ENCODE measurements at places on chromosomes 12 and 14.
A peak's percentile ranks its signal among the peaks of the same experiment; 100 is the strongest.

- DNase-seq = no peak
Measured at GRCh38 chr12:104909761-104910160, 48.3 kb downstream of the SLC41A2 start.

DNA sequence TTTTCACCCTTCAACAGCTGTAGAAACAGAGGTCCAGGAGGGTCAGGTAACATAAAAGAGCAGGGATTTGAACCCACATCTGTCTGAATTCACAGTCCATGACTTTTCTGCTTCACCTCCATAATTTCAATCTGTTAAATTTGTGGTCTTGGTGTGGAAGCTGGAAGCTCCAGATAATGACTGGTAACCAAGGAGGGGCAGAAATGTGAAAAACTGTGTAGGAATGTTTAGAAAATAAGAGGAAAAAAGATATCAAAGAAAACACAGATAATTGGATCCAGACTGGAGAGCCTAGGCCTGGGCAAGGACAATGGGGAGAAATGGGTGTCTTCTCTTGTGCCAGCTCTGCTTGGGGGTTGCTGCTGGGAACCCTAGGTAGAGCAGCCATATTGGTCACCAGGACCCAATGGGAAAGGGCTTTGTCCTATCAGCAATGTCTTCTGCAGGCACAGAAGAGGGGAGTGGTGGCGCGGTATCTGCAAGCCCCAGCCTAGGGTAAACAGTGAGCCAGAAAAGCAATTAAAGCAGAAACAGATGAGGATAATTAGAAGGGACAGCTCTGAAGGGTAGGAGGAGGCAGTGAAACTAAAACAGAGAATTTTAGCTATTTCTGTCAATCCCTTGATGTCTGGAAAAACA is 54.3 kb upstream of the CCDC91 start:
- DNase-seq = no peak

- no peak for DNase-seq
Measured at GRCh38 chr12:51023625-51024382, 2.4 kb downstream of the SLC11A2 start.

DNA sequence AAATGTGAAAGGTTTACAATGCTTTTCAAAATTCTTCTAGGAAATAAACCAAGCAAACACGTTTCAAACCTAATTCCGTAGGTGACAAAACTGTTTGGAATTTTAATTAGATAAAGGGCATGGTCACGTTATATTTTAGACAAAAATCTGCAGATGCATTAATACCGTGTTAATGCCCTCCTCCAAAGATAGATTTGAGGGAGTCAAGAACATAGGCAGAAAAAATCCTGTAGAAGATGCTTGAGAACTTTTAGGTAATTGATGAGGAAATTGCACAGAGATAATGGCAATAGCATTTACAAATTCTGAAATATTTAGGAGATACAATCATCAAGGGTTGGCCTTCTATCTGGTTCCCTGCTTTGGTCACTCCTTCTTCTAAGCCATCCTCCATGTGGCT is 212.6 kb downstream of the TMTC3 start:
- no peak for DNase-seq

GRCh38 chr14:96904201-96904600 is 107.0 kb downstream of the VRK1 start:
- DNase-seq = no peak

DNA sequence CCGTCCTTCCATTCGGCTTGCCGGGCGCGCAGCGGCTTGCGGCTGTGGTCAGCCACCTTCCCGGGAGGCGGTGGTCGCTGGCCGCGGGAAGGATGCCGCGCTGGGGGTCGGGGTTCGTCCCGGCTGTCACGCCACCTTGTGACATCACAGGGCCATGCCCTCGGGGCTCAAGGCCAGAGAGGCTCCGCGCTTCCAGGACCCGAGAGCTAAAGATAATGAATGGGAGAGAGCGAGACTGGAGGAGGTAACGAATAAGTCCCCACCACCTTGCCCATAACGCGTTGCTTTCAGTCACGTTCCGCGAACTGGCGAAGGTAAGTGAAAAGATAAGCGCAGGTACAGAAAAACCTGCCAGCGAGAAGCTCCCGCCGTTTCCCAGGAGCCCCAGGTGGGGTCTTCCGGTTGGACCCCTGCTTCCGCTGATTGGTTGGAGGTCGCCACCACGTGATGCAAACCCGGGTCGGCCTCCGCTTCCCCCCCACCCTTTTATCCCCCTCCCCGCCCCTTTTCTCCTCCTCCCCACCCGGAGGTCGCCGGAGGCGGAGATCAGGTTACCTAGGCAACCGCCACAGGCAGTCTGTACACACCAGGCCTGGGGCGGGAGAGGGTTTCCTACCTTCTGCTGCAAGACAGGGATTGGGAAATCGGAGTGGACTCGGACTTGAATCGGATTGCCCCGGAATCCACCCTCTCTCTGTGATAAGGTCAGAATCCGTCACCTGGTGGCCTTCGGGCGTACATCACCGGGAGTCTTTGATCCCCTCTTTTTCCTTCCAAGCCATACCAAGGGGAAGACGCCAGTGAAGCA is at the start of gene LRRC9:
Gene LRRC9 (plus strand): TSS at position 575 of the 808 bp plus-strand sequence.
- DNase-seq = no peak

DNA sequence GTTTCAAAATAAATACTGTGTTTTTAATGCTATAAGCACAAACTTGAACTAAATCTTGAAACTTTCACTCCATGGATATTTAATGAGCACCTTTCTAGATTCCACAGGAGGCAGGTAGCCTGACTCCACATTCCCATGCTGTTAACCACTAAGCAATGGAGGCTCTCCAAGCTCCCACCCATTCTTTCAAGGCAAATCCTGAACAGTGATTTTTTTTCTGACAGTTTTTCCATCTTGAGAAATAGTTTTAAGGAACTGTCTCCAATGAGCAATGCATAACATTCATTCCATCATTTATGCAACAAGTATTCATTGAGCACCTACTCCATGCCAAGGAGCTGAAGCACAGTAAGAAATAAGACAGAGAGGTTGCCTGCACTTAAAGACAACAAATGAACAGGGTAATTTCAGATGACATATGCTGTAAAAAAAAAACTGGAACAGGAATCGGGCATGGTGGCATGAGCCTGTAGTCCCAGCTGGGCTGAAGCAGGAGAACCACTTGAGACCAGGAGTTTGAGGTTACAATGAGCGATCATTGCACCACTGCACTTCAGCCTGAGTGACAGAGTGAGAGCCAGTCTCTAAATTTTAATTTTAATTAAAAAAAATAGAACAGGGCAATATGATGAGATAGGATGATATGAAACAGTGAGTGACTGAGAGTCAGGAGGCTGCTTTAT is 102.3 kb upstream of the CPSF6 start:
- no peak for DNase-seq

DNA sequence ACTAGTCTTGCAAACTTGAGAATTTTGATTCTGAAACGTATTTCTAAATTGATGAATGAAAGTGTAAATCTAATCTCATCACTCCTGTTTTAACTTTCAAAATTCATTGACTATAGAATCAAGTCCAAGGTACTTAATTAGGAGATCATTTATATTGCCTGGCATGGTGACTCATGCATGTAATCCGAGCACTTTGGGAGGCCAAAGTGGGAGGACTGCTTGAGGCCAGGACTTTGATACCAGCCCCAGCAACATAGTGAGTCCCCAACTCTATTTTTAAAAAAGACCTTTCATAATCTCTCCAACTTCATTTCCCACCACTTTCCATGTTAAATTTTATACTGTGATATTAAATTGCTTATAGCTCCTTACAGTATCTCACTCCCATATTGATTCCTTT is 3.0 kb upstream of the MIPOL1 start:
- no peak for DNase-seq

GRCh38 chr12:115383668-115384067 is 699.7 kb upstream of the TBX3 start:
- no peak for DNase-seq

- DNase-seq = no peak
Measured at GRCh38 chr12:644818-645552, 18.3 kb downstream of the NINJ2 start.

GRCh38 chr14:51439896-51440295 is 199.8 kb downstream of the TMX1 start:
- no peak for DNase-seq

DNA sequence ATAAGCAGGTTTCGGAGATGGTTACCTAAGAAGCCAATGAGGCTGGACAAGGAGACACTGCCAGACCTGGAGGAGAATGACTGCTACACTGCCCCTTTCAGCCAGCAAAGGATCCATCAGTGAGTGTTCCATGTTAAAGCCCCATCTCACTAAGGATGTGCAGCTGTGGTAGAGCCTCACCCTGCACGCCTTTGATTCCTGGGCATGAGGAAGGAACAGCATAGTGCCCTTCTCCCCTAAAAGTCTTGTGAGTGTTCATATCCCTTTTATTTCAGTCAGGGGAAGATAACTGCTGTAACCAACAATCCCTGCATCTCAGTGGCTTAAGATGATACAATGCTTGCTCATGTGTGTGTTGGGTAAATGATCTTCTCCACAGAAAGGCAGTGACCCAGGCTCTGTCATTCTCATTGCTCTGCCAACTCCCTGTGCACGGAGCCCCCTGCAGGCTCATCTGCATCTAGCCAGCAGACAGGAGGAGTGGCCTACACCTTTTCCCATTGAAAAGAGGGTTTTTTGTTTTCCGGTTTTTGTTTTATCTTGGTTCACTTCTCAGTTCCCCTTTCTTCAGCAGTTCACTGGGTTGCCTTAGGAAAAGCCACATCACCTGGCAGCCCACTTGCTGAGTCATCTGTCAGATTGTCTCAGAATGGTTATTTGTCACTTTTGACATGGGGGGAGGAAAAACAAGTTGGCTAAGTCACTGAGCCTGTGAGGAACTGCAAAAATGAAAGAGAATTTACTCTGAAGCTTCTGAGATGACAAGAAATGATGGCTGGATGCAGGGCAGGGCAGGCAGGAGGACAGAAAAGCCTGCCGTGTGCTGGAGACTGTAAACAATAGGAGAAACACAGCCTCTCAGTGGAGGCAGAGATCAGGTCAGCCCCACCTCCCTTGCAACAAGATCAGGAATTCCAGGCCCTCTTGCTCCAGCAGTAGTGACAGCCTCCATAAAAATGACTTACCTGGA is 193.3 kb downstream of the ANO4 start:
- DNase-seq = peak; percentile 81

DNA sequence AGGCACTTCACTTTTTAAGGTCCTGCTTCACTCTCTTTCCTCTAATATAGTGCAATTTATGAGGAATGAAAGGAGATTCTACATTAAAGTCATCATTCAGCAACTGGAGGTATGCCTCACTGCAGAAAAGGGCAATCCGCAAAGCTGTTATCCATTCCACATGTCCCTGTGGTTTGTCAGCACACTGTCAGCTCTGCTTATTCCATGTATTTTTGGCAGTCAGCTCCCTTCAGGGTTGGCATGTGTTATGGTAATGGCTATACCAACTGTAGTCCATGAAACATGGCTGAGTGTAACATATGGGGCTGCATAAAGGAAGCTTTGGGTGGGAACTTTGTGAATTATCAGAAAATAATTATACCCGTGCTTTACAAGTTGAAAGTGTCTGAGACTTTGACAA is 154.1 kb downstream of the GALC start:
- DNase-seq = no peak

GRCh38 chr14:104931304-104931770 is 6.7 kb downstream of the PLD4 start:
- DNase-seq = no peak

DNA sequence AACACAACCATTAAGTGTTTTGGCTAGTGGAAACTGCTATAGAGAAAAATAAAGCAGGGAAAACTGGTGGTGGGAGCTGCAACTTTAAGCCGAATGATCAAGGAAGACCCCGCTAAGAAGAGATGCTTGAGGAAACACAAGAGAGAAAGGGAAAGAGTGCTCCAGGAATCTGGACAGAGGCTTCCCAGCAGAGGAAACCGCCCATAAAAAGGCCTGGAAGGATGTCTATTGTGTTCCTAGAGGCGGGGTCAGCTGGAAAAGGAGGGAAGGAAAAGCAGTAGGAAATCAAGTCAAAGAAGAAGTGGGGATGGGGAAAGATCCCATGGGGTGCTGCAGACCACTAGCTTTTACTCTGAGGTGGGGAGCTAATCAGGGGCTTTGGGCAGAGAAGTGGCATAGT is 12.4 kb downstream of the SLC2A13 start:
- no peak for DNase-seq

DNA sequence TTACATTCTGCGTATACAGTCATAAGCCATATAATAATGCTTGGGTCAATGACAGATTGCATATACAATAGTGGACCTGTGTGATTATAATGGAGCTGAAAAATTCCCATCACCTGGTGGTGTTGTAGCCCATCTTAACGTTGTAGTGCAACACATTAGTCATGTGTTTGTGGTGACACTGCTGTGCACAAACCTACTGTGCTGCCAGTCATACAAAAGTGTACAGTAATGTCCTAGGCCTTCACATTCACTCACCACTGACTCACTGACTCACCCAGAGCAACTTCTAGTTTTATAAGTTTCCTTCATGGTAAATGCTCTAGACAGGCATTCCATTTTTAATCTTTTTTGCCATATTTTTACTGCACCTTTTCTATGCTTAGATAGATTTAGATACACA is 194.8 kb upstream of the SEL1L start:
- no peak for DNase-seq

GRCh38 chr12:44780221-44780790 is 95.8 kb downstream of the NELL2 start:
- DNase-seq = no peak

GRCh38 chr14:104477117-104477623 is 102.4 kb upstream of the C14orf180 start:
- DNase-seq = no peak

- no peak for DNase-seq
Measured at GRCh38 chr12:7143564-7143963, 13.4 kb downstream of the CLSTN3 start.
